Fibroblast of skin of back (primary cell): ENCODE measurements at places on chromosomes 7 and 10.
A peak's percentile ranks its signal among the peaks of the same experiment; 100 is the strongest.

DNA sequence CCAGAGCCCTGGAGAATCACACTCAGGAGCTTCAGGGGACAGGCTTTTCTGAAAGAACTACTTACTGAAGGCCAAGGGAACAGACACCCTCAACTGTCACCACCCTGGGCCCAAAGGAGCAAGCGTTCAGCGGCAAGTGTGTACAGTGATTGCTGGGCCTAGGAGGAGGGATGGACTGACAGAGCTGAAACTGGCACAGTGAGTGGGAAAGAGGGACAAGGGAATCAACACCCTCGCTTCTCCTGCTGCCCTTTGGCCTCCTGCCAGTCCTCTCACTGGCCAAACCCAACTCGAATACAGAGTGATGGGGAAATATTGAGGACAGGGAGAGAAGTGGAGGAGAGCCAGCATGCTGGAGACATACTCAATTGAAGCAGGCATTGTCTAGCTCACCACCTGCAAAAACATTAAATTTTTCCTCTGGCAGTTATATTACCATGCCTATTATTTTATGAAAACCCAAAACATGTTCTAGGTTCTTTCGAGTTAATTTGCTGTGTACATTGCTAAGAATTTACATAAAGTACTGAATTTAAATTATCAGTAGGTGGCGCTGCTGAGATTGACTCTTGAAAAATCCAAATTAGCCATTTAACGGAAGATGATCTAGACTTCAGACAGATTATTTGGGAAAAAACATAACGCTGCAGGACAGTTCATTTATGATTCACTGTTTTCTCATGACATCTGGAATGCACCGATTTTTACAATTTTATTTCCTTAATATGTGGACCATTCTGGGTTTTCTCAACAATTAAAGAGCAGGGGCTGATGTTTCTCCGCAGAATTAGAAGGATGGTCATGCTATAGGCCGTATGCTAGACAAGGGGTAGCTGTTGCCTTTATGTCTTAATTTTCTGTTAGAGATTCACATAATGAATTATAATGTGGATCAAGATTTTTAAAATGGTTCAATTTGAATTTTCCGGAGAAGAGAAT is 14.7 kb upstream of the TMEM236 start:
- peak; percentile 47 for DNase-seq

DNA sequence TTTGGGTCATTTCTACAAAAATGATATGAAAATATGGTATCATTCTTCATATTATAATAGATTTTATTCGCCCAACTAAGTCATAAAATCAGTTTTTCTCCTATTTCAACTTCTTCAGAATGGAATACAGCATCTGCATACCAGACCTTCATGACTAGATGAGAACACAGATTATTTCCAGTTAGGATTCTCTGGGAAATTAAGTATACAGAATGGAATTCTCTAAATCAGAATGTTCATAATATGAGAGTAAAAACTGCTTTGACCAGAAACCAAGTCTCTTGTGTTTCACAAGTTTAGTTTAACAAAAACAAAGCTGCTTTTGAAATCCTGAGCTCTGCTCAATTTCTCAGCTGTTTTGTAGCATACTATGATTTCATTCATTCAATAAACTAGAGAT is 160.3 kb upstream of the SEMA3A start:
- peak; percentile 6 for DNase-seq

GRCh38 chr7:2567679-2568278 is 9.0 kb downstream of the IQCE start:
- DNase-seq: peak; percentile 40

- DNase-seq: no peak
Measured at GRCh38 chr7:102304668-102305067, 18.0 kb downstream of the SH2B2 start.

DNA sequence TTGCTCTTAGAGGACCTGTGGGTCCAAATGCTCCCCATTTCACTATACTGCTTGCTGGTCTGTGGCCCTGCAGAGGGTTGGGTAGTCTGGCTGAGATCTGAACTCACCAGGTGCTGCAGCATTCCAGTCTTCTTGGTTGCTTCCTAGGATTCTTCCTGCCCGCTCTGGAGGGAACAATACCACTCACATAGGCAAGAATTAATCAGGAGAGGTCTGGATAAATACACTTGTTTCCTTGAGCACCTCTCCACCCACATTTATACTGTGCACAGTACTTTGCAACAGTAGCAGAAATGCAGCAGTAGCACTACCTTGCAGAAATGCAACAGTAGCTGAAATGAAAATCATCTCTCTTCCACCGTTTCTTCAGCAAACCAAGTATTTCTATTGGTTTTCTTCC is 125.3 kb downstream of the INSYN2A start:
- DNase-seq: no peak
